ENCODE measurements at places on chromosomes 5 and 9.

DNA sequence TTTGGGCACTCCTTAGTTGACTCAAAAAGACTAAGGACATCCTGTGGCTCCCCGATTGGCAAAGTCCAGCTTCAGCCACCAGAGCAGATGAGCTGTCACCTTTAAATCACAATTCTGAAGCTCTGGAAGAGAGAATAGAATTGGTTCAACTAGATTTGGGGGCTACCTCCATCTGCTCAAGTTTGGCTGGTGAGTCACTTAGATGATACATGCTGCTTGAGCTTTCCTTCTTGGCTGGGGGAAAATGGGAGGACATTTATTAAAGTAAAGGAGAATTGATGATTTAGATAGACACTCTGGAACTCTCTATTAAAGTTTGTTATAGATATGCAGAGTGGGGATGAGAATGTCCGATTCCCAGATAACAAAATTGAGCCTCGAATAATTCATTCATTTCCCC lies 30.0 kb upstream of the GRIA1 start:
- H3K36me3 ChIP-seq, result no peaks in the 10 kb centered on the region
- no peak overlapping the region for H3K4me3 ChIP-seq
- no peaks in the 10 kb centered on the region for H3K4me1 ChIP-seq
- DNase-seq, result no peak
- no peaks in the 10 kb centered on the region for H3K27me3 ChIP-seq

DNA sequence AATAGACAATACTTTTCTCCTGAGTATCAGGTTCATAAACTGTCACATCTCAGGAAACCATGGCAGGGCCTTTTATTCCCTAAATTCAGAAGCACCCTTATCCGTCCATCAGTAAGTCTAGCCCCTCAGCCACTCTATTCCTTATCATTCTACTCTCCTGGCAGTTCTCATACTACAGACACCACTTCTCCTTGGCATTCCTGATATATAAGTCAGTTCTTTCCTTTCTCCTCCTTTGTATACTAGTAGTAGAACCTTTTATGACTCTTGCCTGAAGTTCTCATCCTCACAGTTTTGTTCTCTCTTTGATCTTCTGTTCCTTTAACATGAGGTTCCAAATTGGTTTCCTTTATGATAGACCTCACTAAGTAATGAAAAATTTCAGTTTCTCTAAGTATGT lies 29.3 kb downstream of the GRAMD2B start:
- H3K36me3 ChIP-seq, result no peaks in the 10 kb centered on the region
- no peak overlapping the region for H3K4me3 ChIP-seq
- H3K27me3 ChIP-seq, result no peaks in the 10 kb centered on the region
- peaks cover 8% of the 10 kb centered on the region for H3K4me1 ChIP-seq
- H3K27ac ChIP-seq, result no peak overlapping the region

DNA sequence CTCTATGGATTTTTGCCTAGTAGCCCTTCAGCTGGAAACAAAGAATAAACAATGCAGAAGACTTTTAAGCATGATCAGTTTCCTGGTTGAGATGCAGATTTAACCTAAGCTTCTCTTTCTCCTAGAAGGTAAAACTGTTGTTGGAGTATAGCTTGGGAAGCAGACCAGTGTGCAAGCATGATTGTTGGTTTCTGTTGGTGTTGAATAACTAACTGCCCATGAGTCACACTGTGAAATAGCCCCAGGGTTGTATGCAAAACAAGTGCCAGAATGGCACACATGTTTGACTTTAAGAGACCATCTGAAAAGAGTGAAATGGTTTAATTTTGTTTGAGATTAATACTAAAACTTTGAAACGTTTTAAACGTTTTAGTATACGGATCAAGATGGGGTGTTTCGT lies 227.1 kb downstream of the ARHGEF28 start:
- no peak for DNase-seq
- H3K36me3 ChIP-seq, result no peaks in the 10 kb centered on the region
- no peaks in the 10 kb centered on the region for H3K27me3 ChIP-seq

DNA sequence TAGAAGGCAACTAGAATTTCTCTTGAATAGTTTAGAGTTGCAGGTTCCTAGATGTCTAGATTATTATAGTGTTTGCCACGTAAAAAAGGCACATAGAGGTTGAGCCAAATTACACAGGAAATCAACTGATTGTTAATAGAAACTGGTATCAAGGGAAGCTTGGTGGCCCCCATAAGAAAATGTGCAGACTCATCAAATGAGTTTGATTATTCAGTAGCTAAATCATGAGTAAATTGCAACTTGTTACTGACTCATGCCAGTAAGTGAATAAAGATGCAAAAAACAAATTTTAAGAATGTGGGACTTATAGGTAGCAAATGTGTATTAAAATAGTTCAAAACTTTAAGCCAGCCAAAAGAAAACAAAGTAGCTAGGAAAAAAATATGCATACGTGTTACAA lies 1078.9 kb upstream of the CDH9 start:
- DNase-seq, result no peak
- H3K4me1 ChIP-seq, result no peaks in the 10 kb centered on the region
- no peak overlapping the region for H3K27ac ChIP-seq
- no peak overlapping the region for H3K4me3 ChIP-seq
- H3K36me3 ChIP-seq, result no peaks in the 10 kb centered on the region
- no peaks in the 10 kb centered on the region for H3K27me3 ChIP-seq

DNA sequence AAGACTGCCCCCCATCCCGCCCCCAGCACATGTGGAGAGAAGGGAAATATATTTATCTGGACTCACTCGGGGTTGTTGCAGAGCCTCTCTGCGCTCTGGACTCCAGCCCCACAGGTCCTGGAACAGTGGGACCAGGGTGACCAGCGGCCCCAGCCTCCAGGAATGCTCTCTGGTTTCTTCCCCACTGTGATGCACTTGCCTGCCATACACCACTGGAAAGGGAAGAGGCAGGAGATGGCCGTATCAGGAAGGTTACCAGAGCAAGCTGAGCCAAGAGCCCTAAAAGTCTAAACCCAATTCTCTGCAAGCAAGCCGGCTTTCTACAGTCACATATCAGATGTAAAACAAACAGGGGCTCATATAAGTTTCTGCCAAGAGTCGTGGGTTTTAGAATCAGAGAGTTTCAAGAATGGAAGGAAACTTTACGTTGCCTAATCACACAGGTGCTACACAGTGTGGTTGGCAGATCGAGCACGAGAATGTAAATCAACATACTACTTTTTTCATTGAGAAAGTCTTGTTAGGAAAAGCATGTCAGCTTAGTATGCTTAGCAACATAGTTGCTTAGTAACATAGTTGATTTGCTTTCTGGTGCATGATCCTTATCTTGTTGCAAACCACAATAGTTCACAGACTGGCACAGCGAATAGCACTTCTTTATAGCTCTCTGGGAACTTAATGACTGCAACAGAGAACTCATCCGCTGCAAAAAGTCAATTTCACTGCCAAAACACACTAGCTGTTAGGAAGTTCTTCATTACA lies 201.2 kb downstream of the TARS1 start:
- DNase-seq, result no peak
- H3K27ac ChIP-seq, result no peak overlapping the region
- no peaks in the 10 kb centered on the region for H3K36me3 ChIP-seq

DNA sequence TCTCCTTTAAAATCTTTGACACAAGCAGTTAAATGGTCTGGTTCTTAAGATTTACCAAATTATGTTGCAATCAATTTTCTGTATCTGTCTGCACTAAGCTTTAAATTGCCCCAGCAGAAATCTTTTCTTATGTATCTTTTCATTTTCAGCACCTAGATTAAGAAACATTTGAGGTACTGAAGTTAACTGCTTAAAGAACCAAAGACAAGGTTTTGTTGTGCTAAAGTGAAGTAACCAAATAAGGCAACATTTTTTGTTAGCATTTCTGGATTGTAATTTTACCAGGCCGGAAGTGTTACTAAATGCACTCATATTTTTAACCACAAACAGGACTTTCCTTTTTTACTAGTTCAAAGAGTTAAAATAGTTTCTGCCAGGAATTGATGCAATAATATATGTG lies 24.1 kb upstream of the MTAP start:
- no peaks in the 10 kb centered on the region for H3K4me1 ChIP-seq
- no peaks in the 10 kb centered on the region for H3K27me3 ChIP-seq
- no peaks in the 10 kb centered on the region for H3K36me3 ChIP-seq
- no peak overlapping the region for H3K27ac ChIP-seq
- DNase-seq, result no peak

DNA sequence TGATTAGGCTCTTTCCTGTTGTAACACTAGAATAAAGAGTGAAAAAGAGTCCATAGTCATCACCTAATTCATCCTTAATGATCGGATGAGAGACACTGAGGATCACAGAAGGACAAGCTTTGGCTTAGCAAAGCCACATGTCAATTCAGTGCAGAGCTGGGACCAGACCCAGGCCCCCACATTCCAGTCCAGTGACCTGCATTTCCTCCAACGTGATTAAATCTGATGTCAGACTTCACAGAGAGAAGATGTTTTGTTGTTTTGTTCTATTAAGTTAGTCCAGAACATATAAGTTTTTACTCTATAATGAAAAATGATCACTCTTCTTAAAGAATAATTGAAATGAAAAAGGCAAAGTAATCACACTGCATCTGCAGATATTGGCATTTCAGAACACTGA lies 377.9 kb upstream of the PAPPA start:
- no peak for DNase-seq
- H3K4me1 ChIP-seq, result no peaks in the 10 kb centered on the region
- no peak overlapping the region for H3K4me3 ChIP-seq
- H3K27me3 ChIP-seq, result no peaks in the 10 kb centered on the region
- no peaks in the 10 kb centered on the region for H3K36me3 ChIP-seq

DNA sequence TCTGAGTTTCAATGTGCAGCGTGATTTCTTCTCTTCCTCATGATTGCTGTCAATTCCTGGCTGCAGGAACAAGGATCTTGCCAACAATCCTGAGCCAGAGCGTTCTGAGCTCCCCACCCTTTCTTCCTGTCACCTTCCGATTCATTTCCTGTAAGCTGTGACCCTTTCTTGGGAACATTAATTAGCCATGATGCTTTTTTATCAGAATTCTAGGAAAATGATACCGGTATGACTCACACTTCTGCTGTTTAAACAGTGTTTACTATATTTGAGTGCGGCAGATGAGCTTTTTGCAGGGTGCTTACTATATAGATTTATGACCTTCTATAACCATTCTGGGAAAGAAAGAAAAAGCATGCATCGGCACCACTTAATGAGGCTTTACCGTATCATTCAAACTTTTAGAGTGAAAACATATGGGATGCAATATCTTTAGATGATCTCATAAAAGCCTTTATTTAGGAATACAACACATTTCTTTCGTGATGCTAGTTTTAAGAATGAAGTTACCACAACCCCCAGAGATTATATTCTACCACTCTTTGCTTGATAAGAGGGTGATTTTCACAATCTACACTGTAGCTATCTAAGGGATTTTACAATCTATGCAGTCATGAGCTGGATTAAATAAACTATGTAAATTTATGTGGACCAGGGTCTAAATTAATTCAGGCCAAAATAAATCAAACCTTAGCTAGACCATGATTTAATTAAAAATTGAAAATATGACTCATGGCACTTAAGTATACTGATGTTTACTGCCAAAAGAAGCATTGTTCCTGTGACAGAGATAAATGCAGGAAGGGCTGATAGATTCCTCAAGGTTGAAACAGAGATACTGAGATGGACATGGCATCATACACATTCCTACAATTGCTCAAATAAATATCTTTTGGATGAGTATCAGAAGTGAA lies 38.0 kb upstream of the OSMR start:
- no peak overlapping the region for H3K4me3 ChIP-seq
- peaks cover 12% of the 10 kb centered on the region for H3K4me1 ChIP-seq
- H3K27ac ChIP-seq, result peak overlapping the region; percentile 8
- no peak for DNase-seq
- no peaks in the 10 kb centered on the region for H3K36me3 ChIP-seq

DNA sequence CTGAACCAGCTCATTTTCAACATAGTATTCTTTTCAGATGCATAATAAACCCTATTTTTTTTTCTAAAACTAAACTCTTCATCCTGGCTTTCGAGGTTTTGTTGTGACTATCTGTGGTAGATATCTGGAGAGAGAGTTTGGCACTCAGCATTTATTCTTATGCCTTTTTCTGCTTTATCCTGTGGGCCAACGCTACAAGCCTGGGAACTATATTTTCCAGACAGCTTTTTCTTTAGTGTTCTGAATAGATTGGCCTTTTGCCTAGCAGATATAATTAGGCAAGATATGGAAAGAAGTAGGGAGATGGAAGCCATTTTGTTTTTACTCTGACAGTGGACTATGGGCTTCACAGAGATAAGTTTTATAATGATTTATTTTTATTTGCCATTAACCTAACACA lies 486.7 kb downstream of the TMEM232 start:
- H3K27me3 ChIP-seq, result no peaks in the 10 kb centered on the region
- no peak overlapping the region for H3K4me3 ChIP-seq
- no peak for DNase-seq
- no peaks in the 10 kb centered on the region for H3K4me1 ChIP-seq
- H3K27ac ChIP-seq, result no peak overlapping the region
- H3K36me3 ChIP-seq, result no peaks in the 10 kb centered on the region

GRCh38 chr9:89799221-89799620 lies 194.4 kb downstream of the GADD45G start:
- H3K27ac ChIP-seq, result no peak overlapping the region
- H3K4me1 ChIP-seq, result peaks cover 10% of the 10 kb centered on the region
- DNase-seq, result no peak
- no peak overlapping the region for H3K4me3 ChIP-seq

DNA sequence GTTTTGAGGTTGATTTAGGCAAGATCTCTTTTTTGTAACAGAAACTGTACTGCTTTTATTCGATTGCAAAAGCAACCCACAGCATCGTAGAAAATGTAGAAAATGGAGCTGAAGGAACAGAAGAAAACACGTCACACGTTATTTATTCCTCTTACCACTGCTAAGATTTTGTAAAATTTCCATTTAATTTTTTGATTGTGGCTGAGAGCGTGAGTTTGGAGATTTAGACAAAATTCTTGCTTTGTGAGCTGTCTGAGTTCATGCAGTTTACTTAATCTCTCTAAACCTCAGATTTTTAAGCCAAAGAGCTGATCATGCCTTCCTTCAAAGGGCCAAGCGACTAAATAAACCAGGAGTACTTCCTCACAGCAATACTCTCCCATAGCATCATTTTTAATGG lies 24.8 kb downstream of the DPYSL3 start:
- peak overlapping the region; percentile 55 for H3K27ac ChIP-seq
- H3K4me3 ChIP-seq, result no peak overlapping the region
- H3K4me1 ChIP-seq, result peaks cover 37% of the 10 kb centered on the region
- DNase-seq, result no peak
- H3K36me3 ChIP-seq, result no peaks in the 10 kb centered on the region

- H3K4me3 ChIP-seq, result peak overlapping the region; percentile 86
- no peaks in the 10 kb centered on the region for H3K27me3 ChIP-seq
- H3K36me3 ChIP-seq, result no peaks in the 10 kb centered on the region
- DNase-seq, result no peak
- H3K27ac ChIP-seq, result peak overlapping the region; percentile 30
Observed at GRCh38 chr9:69673311-69673640, 1.1 kb upstream of the APBA1 start.

GRCh38 chr5:150057511-150057910 lies 28.8 kb downstream of the CSF1R start:
- no peaks in the 10 kb centered on the region for H3K27me3 ChIP-seq
- no peak overlapping the region for H3K4me3 ChIP-seq
- peak overlapping the region; percentile 3 for H3K27ac ChIP-seq
- H3K4me1 ChIP-seq, result no peaks in the 10 kb centered on the region
- DNase-seq, result no peak

Measured in upper lobe of left lung (tissue), 6 donors.